Activated T-cell treated with anti-CD3 and anti-CD28 coated beads, Interleukin-2, amount 50 U/mL, for 4 hours (primary cell): ENCODE measurements at places on chromosomes 16 and 17. TPM values are rescaled to one million over a fixed set of nuclear protein-coding genes. Genes with fewer than 3 reads are reported as not detected.

- no peak for DNase-seq
Measured at GRCh38 chr17:50967795-50968194, 101.6 kb upstream of the TOB1 start.

- no peak for DNase-seq
Measured at GRCh38 chr16:28544998-28545397, 6.2 kb upstream of the NUPR1 start.

Gene CA7
- total RNA-seq = not detected

Gene MYH8
- not detected for total RNA-seq

Gene NOXO1
- total RNA-seq = 0.35 TPM

Gene MYH1
- total RNA-seq = not detected

Gene HCRT
- total RNA-seq = not detected
